ENCODE measurements at places on chromosomes 13 and 19.

DNA sequence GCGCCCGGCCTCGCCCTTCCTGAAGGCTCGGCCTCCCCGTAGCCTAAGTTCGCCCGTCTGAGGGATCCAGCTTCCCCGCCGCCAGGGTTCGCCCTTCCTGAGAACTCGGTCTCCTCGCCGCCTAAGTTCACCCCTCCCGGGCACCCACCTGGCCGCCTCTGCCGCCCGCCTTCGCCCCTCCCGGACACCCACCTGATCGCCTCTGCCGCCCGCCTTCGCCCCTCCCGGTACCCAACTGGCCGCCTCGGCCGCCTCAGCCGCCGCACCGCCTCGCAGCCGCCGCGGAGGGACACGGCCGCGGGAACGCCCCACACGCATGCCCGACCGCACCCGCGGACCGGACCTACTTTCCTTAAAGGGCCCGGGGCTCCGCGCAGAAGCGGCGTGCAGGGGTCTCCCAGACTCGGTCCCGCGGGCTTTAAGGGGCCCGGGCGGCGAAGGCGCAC, at the start of gene MOB3A:
MOB3A (minus strand) TSS at position 293 of the 446 bp plus-strand sequence. CDS start 17,766 bp downstream, outside the sequence.
- DNase-seq, result peak; percentile 91

DNA sequence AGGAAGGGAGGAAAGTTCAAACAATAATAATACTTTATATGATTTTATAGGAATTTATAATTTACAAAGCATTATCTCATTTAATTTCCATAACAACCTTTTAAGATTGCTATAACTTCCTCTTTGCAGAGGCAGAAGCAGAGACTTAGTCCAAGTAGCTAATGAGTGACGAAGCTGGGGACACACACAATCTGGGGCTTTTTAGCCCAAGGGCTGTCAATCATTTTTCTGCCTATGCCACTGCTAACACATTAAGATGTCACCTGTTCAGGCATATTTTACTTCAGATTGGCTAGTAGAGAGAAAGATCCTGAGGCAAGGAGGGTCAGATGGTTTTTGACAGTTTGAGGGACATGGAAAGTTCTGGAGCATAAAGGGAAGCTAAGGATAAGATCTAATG, 12.6 kb downstream of the SCEL start:
- DNase-seq, result no peak

GRCh38 chr13:111482126-111482525, 161.7 kb downstream of the TEX29 start:
- DNase-seq, result no peak

DNA sequence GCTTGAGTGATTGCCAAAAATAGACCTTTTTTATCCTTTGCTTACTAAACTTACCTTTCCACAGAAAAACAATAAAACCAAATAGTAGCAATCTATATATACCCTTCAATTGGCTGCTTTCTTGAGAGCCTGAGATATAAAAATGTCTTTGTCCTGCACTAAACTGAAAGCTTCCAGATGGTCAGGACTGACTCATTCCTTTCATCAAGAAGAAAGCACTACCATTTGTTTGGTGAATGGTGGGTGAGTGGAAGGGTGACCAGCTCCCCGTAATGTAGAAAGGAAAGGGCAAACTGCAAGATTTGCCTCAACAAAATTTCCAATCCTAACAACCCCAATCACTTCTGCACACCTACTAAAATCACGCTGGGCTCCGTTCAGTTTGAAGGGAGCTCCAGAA, 67.8 kb downstream of the SACS start:
- DNase-seq, result no peak

GRCh38 chr19:492091-492531, 4.2 kb upstream of the MADCAM1 start:
- no peak for DNase-seq

GRCh38 chr13:95783747-95784146, 106.8 kb downstream of the DNAJC3 start:
- DNase-seq, result no peak

GRCh38 chr13:60836821-60837220, 439.8 kb downstream of the TDRD3 start:
- DNase-seq, result no peak

DNA sequence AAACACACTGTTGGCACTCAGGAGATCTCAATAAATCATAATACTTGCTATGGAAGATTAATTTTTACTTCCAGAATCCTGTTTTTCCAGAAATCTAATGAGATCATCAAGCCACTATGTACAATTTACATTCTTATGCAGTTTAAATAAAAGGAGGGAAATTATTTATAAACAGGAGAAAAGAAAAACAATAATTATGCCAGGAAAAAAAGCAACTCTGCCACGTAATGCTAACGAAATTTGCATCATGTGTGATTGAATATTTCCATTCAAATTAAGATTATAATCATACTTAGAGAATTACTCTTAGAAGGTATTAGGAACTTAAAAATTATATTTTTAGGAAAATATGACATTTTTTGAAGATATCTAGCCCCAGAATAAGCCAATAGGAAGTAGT, 13.0 kb downstream of the FAM124A start:
- no peak for DNase-seq

GRCh38 chr19:29882719-29883105, 59.3 kb upstream of the URI1 start:
- DNase-seq, result no peak

GRCh38 chr13:37481011-37481884, 117.3 kb downstream of the POSTN start:
- DNase-seq, result no peak

- peak; percentile 63 for DNase-seq
Observed at GRCh38 chr13:113216254-113217048, 7.0 kb downstream of the CUL4A start.

GRCh38 chr19:57708641-57709361, at the start of gene ZNF154:
ZNF154 (minus strand) TSS chr19:57709204; CDS start chr19:57708971, 233 bp downstream.
- DNase-seq, result peak; percentile 53

DNA sequence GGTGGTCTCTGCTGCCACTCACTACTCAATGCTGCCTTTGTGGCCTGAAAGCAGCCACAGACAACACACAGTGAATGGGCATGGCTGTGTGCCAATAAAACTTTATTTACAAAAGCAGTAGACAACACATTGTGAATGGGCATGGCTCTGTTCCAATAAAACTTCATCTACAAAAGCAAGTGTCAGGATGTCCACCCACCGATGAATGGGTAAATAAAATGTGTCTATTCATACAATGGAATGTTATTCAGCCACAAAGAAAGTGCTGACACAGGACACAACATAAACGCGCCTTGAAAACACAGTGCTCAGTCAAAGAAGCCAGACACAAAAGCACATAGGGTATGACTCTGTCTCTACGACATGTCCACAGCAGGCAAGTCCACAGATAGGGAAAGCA, 20.1 kb downstream of the ZSCAN5A start:
- no peak for DNase-seq

DNA sequence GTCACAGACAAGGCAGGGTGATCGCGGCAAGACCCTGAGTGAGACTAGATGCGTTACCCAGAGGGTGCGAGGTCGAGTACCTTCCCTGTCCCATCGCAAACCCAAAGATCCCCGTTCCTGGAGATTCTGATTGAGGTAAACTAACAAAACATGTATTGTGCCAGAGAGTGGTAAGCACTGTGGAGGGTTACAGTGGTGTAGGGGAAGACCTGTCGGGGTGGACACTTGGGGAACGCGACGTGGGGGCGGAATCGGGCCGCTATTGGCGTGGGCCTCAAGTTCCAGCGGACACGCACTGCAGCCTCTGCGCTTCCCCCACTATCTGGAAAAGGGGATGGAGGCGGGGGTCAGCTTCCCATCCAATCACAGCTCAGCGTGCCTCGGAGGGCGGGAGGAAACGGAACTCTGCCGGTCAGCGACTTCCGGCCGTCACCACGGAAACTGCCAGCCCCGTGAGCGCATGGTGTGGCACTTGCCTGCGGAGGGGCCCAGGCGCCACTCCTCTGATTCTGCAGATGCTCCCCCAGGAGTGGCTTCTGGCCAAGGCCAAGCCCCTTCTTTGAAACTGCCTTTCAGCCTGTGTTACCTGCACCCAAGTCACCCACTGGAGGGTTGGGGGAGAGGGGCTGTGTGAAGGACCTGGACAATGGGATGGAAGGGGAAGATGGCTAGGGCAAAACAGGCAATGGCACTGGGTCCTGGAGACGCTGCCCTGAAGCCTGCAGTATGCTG, 1.0 kb upstream of the UBE2M start:
- peak; percentile 94 for DNase-seq

DNA sequence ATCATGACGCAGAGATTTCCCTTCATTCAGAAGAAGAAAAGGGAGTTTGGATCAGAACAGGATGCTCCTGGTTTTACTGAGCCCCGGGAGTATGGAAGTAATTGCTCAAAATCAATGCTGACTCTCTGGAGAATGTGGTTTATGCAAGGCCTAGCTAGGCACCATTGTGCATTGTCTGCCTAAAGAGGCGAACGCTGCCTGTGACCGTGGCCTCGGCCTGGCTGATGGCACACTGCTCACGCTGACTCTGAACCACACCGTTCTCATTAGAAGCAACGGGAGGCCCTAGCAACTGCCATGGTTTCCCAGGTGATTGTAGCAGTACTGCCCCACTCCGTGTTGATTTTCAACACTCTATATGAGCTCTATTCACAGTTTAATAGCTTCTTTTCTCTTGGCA, 41.7 kb upstream of the UBL3 start:
- DNase-seq, result no peak

GRCh38 chr19:46687438-46688145, 26.6 kb upstream of the DACT3 start:
- no peak for DNase-seq

- DNase-seq, result no peak
Observed at GRCh38 chr19:1859331-1859781, 4.0 kb downstream of the KLF16 start.

DNA sequence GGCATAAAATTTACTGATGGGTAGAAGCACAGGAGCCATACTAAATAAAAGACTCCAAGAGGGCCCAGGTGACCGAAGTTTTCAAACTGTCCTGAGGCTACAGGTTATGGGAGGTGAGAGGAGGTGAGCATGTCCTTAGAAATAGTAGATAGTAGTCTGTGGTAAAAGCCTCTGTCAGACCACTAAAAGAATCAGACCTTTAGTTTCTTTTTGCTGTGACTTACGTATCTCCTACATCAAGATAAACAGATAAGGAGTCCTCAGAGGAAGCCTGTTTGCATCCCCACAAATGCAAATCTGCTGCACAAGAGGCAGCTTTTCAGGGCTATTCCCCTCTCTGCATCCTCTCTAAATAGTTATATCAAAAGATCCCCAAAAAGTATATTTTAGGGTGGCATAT, 711.6 kb upstream of the SLITRK6 start:
- DNase-seq, result no peak

- DNase-seq, result peak; percentile 78
Observed at GRCh38 chr19:13797058-13797440, 1.8 kb downstream of the ZSWIM4 start.

DNA sequence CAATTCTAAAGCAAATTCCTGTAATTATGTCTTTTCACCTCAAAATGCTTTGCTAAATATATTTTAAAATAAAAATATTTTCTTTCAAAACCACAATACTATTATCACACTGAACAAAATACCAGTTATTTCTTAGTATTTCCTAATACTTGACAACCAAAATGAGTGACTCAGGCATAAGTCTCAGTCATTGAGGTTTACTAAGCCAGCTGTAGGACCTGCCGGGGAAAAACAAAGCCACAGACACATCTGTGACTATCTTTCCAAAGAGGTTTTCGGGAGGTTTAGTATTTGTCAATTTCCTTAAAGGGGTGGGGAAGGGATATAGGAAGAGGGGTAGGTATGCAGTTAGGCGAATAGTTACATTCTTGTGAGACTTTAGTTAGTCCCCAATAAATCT, 3.2 kb upstream of the ZNF235 start:
- DNase-seq, result no peak

GRCh38 chr13:29689548-29689947, 94.1 kb upstream of the SLC7A1 start:
- DNase-seq, result no peak

GRCh38 chr13:113905018-113905417, 41.1 kb upstream of the GAS6 start:
- no peak for DNase-seq

DNA sequence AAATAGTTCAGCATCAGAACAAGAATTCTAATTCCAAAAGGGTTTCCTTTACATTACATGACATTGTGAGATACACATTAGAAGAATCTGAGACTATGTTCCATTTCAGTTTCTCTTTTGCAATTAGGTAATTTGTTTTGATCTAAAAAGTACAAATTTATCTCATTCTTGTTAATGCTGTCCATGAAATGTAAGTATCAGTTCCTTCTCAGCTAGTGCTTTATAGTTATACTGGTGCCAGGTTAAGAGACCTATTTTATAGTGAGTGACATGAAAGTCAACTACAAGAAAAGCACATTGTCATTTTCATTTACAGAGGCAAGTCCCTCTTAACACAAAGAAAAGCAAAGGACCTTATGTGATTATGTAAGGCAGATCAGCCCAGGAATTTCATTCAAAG, 43.9 kb downstream of the RCBTB2 start:
- DNase-seq, result no peak

DNA sequence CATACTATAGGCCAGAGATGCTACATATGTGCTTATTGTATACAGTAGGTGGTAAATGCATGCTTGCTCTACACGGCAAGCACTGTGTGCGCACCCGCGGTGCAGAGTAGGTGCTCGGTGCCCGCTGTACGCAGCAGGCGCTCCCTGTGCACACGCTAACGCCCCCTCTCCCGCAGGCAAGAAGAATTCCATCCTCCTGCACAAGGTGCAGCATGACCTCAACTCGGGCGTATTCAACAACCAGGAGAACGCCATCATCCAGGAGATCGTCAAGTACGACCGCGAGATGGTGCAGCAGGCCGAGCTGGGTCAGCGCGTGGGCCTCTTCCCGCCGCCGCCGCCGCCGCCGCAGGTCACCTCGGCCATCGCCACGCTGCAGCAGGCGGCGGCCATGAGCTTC, 17.7 kb downstream of the POLRMT start:
- DNase-seq, result no peak

Measured in adrenal gland (tissue), 19 donors.